ENCODE measurements at places on chromosomes 16 and 17.

DNA sequence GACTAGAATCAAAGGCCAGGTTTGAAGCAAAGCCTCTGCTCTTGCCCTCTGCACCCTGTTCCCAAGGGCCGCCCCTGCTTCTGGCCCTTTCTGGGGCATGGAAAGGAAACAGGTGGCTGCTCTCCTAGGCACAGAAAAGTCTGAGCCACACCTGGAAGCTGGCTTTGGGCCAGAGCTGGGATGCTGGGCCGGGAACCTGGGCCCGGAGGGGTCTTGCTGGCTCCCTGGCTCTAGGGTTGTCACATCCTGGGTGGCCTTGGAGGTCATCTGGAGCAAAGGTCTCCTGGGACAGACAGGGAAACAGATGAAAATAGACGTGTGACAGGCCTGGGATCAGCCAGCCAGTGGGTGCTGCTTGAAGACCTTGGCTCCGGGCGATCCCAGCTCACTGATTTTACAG is 74.1 kb upstream of the LHX1 start:
- DNase-seq: no peak

DNA sequence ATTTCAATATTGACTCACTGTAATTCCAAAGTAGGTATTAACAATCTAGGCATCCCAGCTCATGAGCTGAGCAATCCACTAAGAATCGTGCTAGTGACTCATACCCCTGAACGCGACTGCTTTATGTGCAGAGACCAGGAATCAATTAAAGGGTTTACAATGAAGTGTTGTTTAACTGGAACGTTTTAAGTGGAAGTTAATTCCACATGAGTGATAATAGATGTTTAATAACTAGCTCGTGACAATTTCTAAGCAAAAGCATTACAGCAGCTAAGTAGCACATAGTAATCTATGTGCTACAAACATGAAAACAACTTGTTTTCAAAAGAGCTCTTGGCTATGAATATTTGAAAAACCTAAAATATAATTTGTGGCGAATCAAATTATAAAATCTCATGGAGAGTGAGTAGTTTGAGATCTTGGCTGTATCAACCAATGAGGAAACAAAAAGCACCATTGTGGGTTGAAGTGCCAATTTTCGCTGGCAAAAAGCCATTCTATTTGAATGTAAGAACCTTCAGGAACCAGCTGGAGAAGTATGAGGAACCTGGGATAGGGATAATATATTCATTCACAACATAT is 9.4 kb downstream of the GJC1 start:
- DNase-seq: peak; percentile 94

DNA sequence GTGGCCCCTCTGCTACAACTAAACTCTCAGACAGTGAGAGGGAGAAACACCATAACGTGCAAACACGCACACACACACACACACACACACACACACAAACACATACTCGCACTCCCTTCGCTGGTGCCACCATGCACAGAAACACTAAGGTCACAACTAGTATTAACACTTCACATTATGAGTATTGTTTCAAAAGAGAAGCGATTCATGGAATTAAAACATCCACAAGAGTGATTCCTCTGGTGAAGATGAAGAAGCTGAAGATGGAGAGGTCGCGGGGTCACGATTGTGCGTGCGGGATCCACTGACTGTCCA is 7.1 kb upstream of the GHDC start:
- no peak for DNase-seq

- no peak for DNase-seq
These were observed 76.1 kb upstream of the MED9 start for GRCh38 chr17:17400566-17401184.

DNA sequence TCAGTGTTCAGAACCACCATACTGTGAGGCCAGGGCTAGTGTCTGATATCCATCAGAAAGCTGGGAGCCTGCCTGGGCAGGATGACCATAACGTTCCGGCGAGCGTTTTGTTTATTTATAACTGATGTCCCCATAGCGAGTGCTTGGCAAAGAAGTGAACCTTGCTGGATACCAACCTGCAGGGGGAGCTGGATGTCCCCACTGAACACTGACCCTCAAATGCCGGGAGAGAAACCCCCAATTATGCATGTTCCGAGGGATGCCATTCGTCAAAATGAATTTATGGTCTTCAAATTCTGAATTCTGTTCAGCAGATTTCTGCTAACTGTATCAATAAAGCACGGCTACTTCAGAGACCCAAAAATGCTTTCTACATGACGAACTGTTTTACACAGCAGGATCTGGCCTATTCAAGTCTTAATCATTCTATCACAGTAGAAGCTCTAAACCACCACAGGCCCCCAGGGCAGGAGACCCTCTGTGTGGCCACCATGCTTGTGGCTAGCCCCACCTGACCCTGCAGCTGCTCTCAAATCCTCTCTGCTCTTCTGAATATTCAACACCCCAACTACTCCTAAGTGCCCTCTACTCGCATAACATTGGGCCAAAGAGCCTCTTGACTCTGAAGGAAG is 15.2 kb downstream of the MED24 start:
- DNase-seq: peak; percentile 73

GRCh38 chr16:26177438-26177837 is 485.7 kb downstream of the HS3ST4 start:
- no peak for DNase-seq

GRCh38 chr16:21267298-21267697 is 10.8 kb downstream of the CRYM start:
- no peak for DNase-seq

DNA sequence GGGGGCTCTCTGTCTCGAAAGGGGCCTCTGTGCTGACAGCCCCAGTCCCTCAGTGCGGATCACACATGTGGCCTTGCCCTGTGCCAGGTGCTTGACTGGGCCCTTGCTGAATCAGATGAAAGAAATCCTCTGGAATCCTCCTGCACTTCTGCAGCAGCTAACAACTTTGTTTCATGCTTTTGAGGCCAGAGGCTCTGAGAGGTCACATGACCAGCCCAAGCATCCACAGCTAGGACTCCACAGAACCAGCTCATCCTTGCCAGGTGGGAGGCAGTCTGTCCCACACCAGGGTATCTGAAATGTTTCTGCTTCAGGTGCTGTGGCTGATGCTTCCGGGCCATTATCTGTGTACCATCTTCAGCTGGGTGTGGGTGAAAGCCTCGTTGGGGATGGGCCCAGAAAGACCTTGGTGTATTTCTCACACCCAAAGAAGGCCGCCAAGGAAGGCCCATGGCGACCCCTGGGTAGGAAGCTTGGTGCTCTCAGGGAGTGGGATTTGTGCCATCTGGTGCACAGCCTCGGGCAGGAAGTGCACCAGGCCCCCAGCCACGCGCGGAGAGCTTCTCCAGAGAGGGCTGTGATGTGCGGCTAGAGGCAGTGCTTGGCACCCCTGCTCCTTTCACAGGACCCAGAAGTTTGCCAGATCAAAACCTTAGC is 143.8 kb downstream of the CLEC16A start:
- DNase-seq: no peak

GRCh38 chr17:48841395-48841831 is 10.6 kb downstream of the CALCOCO2 start:
- DNase-seq: peak; percentile 49

GRCh38 chr17:1638171-1638590 is 7.4 kb downstream of the SCARF1 start:
- DNase-seq: no peak

- DNase-seq: no peak
These were observed 239.6 kb upstream of the FOXF1 start for GRCh38 chr16:86270696-86271095.

- peak; percentile 14 for DNase-seq
These were observed at the start of gene MYO15B for GRCh38 chr17:75587675-75588595. Gene MYO15B, plus strand, starts transcription at chr17:75587800. Its CDS starts 258 bp downstream, at chr17:75588058.

- no peak for DNase-seq
These were observed 3.6 kb upstream of the RHBDL3 start for GRCh38 chr17:32261936-32262510.

DNA sequence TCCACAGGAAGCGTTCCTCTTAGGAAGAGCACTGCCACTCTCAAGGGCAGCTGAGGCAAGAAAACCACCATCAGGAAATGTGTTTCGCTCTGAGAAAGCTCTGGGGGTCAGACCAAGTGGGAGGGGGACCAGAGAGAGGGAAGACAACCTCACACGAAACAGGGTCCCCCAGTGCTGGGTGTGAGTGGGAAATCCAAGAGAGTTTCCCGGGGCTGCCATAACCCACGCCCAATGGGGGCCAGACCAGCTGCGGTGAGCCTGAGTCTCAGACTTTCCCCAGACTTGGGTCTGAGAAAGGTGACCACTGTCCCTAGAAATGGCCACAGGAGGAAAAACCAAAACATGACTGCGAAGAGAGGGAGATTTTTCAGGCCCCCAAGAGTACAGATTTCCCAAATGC is 14.5 kb downstream of the DNAH17 start:
- DNase-seq: no peak

- peak; percentile 65 for DNase-seq
These were observed 586 bp downstream of the GLYR1 start for GRCh38 chr16:4846503-4846900.

DNA sequence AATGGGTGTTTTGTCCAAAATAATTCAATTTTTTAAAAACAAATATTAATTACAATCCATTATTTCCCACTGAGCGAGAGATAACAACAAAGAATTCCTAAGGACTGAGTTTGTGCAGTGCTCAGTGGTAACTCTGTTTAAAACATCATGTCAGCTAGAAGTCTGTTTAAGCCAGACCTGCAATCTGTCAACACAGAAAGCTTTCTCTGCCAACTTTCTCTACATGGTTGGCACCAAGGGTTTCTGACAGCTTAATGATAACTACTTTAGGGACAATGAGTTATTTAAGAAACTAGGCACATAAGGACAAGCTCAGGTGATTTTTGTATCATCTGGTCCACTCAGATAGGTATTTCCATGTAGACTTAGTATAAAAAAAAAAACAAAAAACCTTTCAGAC is 81.8 kb downstream of the WDR59 start:
- DNase-seq: no peak

- peak; percentile 32 for DNase-seq
These were observed 12.2 kb upstream of the LONP2 start for GRCh38 chr16:48231727-48232492.

DNA sequence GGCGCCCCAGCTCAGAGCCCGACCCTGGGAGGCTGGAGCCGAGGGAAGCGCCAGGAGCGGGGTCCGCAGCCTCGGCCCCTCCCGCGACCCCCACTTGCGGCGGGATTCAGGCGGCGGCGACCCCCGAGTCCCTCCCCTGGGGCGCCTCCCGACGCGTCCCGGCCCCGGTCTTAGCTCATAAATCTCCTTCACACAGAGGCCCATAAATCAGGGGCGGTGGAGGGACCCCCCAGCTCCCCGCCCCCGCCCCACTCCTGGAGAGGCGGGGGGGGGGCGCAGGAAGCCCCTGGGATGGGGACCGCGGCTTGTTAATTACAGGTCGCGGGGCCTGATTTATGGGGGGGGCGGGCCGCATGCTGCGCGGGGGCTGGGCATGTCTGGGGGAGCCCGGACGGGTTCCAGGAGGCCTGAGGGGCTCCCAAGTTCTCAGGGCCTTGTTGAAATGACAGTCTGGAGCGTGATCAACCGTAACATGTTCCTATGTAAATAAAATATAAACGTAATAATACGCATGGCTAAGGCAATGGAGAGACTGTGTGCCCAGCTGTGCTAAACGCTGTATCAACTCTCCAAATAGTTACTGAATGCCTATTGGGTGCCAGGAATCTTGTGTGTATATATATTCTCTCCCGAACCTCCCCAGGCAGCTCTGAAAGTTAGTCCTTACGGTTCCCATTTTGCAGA is 10.0 kb upstream of the BHLHA9 start:
- DNase-seq: no peak

- DNase-seq: peak; percentile 63
These were observed 113.1 kb downstream of the SNX29 start for GRCh38 chr16:12089492-12090150.

DNA sequence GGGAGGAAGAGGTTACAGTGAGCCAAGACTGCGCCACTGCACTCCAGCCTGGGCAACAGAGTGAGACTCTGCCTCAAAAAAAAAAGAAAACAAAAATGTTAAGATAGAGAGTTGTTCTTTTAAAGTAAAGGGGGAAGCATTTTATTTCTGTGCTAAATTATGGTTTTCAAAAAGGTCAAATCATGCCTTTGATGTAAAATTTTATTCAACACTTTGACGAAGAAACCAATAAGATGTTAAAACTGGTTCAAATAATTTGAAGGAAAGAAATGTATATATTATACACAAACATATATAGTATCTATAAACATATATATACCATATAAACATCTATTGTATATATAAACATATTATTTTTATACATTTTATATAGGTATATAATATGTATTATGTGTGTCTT is 43.4 kb upstream of the RPH3AL start:
- DNase-seq: no peak

DNA sequence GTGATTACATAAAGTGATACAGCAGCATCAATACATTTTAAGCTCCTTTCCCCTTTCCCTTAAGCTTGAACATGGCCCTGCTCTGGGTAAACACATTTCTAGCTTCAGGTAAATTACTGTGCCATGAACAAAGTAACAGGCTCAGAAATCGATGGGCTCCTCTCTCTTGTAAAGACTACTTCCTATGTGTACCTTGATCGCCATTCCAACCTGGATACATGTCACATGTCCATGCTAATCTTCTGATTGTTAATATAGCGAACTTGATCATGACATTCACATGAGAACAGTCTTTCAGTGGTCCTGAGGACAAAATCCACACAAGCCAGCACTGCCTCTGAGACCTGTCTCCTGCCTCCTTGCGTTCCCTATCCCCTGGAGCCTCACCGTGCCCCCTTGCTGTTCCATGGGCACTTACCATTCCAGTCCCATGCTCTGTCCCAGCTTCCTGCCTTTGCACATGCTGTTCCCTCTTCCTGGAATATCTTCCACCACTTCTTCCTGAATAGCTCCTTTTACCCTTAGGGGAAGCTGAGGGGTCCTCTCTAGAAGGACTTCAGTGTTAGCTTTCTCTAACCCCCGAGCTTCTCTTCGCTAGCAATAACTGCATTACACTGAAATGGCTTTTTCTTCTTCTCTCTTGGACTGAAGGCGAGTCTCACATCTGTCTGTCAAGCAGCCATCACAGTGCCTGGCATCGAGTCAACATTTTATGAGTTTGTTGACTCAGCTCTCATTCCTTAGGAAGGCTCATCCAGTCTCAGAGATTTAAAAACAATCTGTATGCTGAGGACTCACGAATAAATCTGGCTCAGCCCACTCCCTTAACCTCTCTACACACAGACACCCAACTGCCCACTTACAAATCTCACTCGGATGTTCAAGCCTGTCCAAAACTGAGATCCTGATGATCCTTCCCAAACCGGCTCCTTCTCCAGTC is 93.3 kb downstream of the ASIC2 start:
- DNase-seq: peak; percentile 15

DNA sequence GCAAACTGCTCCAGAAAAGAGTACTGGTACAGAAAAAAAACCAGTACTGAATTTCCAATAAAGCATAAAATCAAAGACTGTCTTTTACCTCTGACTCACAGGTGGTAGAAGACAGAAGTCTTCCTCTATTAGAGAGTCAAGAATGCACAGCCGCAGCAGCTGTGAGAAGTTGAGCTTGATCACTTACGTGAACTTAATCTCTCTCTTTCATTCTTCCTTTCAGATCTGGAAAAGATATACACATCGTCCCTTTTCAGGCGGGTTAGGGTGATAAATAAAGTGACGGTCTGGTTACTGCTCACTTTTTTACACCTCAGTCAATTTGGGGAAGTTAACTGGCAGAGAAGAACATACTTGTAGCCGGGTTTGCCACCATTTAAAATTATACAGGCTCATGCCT is 3.9 kb downstream of the IFT140 start:
- DNase-seq: no peak
